Activated CD4-positive, alpha-beta T cell treated with anti-CD3 and anti-CD28 coated beads, Interleukin-2, amount 50 U/mL, for 24 hours (primary cell): ENCODE measurements at places on chromosomes 11 and 22.

DNA sequence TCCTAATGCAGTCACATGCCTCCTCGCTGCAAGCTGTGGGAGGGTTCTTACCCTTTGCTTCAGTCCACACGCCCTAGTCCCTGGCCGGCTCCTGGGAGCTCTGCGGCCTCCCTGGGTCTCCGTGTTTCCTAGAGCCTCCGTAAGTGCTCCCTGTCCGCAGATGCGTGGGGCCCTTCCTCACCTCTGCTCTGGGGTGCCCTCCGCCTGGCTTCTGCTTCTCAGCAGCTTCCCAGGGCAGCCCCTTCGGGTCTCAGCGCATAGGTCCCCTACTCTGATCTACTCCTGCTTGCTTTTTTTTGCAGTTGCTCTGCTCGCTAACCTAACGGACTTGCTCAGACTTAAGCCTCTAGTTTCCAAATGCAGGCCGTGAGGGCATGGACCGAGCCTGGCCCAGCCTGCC, 22.4 kb downstream of the CAPN1 start:
- no peak for DNase-seq

DNA sequence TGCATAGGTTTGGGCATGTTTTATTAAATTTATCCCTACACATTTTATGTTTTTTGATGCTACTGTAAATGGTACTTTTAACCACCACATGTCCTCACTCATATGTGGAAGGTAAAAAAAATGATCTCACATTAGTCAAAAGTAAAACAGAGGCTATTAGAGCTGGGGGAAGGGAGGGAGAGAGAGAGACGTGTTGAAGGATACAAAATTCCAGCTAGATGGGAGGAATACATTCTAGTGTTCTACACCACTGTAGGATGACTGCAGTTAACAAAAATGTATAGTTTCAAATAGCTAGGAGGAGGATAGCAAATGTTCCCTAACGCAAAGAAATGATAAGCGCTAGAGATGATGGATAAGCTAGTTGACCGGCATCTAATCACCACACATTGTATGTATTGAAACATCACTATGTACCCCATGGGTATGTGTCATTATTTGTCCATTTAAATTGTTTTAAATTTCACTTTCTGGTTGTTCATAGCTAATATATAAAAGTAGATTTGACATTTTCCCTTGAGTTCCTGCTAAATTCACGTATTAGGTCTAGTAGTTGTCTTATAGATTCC, 9.9 kb upstream of the GNB1L start:
- no peak for DNase-seq

DNA sequence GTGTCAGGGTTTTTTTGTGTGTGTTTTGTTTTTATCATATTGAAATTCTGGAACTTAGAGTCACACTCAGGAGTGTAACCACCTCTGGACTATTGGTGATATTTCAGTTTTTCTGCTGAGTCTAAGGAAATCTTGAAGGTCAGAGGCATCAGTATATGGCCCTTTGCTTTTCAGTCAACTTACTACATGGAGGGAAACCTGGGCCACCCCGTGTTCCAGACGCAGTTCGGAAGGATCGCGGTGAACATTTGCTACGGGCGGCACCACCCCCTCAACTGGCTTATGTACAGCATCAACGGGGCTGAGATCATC, 19.9 kb downstream of the UPB1 start:
- no peak for DNase-seq

- DNase-seq = no peak
Measured at GRCh38 chr11:36532941-36533601, 23.0 kb upstream of the TRAF6 start.

DNA sequence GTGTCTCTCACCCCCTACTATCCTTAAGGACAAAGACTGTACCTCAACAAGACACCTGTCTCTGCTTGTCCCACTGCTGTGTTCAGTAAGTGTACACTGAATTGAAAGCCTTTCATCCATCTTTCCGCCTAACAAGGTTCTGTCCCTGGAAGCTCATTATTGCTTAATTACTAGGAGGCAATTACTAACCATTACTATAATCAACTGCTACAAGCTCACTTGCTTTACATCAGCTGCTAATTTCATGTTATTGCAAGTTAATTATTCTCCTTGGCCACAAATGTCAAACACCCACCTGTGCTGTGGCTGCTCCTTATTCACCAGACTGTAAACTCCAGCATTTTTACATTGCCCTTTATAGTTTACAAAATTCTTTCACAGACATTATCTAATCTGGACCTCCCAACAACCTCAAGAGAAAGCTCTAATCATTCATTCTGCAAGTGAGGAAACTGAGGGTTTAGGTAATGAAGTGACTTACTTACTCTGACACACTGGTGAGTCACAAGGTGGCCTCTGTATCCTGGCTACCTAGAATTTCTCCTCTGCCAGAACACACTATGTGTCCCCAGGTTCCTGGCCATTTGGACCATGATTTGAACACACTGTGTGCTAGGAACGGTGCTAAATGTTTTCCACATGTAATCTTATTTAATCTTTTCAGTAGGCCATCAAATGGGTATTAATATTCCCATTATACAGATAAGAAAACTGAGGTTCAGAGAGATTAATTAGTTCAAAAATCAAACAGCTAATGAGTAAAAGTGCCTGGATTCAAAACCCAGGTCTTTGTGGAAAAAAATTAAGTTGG, 66.7 kb downstream of the RAB30 start:
- DNase-seq = no peak
